Upper lobe of right lung (tissue), 1 donor: ENCODE measurements at places on chromosomes 5 and 9. TPM values are rescaled to one million over a fixed set of nuclear protein-coding genes. Genes with fewer than 3 reads are reported as not detected.
A peak's percentile ranks its signal among the peaks of the same experiment; 100 is the strongest.

GRCh38 chr5:168316139-168316578, 24.7 kb downstream of the WWC1 start:
- DNase-seq = peak; percentile 71

DNA sequence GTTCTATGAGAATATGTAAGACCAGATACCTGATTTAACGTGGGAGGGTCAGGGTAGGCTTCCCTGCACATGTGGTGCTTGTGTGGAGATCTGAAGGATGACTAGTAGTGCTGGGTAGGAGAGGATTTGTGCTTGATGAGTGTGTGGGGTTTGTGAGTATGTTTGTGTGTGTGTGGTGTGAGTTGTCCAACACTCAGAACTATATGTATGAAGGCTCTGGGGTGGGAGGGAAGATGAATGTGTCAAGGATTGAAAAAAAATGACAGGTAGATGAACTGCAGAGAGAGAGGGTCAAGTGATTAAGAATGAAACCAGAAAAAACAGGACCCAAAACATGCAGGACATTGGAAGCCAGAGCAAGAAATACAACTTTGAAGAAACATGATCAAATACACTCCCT, 154.6 kb upstream of the NR3C1 start:
- DNase-seq = no peak

GRCh38 chr9:97853056-97853843, at the start of gene FOXE1:
Gene FOXE1, plus strand, starts transcription at chr9:97853226. Its CDS starts 689 bp downstream, at chr9:97853915.
- DNase-seq = peak; percentile 64

C5orf58 gene
- not detected for total RNA-seq
